Stimulated activated CD4-positive, alpha-beta T cell treated with anti-CD3 and anti-CD28 coated beads, Interleukin-15, amount 100 ng/mL, for 1 hour (primary cell): ENCODE measurements at places on chromosomes 11 and 22.

DNA sequence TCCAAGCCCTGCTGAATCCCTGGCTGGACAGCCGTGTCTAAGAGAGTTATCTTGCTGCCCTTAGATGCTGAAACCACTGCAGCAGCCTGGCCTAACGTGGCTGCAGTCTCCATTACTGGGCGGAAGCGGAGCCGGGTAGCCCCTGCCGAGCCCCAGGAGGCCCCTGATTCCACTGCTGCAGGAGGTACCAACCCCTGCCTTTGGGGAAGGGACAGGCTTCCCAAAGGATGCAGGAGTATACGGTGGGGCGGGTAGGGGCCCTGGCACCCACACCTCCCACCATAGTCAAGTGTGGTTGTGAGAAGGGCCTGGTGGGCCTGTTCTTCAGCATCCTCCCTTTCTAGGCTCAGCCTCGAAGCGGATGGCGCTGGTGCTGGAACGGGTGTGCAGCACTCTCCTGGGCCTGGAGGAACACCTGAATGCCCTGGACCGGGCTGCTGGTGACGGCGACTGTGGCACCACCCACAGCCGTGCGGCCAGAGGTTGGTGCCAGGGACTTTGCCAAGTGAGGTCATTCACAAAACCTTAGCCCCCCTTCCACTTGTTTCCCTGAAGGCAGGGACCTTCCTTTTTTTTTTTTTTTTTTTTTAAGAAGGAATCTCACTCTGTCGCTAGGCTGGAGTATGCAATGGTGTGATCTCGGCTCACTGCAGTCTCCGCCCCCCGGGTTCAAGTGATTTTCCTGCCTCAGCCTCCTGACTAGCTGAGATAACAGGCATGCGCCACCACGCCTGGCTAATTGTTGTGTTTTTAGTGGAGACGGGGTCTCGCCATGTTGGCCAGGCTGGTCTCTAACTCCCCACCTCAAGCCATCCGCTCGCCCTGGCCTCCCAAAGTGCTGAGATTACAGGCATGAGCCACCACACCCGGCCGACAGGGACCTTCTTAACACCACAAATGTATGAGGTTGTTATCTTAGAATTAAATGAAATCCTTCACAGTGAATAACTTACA, 11.0 kb downstream of the TKFC start:
- DNase-seq, result no peak

DNA sequence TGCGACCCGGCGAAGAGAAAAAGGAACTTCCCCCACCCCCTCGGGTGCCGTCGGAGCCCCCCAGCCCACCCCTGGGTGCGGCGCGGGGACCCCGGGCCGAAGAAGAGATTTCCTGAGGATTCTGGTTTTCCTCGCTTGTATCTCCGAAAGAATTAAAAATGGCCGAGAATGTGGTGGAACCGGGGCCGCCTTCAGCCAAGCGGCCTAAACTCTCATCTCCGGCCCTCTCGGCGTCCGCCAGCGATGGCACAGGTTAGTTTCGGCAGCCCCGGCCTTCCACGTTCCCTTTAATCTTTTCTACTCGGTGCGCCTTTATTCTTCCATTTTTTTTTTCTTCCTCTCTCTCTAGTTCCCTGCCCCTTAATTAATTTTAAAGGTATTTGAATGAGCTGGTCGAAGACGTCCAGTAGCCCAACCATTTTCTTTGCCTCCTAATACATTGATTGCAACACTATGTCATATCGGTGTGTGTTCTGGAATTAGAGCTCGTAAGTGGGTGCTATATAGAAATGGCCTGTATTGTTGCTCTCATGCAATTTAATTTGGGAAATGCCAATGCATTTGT, 537 bp downstream of the EP300 start:
- DNase-seq, result no peak

DNA sequence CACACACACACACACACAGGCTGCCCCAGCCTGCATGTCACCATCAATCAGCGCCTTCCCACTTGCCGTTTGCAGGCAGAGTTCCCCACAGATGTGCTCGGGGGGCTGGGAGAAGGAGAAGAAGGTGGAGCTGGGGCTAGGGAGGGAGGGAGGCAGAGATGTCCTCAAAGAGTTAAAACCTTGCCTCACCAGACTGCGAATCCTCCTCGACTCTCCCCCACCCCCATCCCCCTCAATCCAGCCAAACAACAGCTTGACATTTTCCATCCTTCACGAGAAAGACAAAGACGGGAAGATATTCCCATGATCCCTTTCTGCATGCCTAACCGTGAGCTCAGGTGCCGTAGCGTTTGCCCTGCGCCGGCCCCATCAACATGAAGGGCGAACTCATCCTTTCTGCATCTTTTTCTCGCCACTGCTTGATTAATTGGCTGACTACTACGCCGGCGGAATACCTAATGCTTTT, 365.5 kb downstream of the MIAT start:
- no peak for DNase-seq

GRCh38 chr11:128232588-128232987, 354.8 kb downstream of the ETS1 start:
- DNase-seq, result no peak
